NCI-H2107 (cell line): ENCODE measurements at places on chromosomes 7 and 10.

GRCh38 chr7:139582671-139583155, 59.2 kb downstream of the CLEC2L start:
- DNase-seq = no peak

DNA sequence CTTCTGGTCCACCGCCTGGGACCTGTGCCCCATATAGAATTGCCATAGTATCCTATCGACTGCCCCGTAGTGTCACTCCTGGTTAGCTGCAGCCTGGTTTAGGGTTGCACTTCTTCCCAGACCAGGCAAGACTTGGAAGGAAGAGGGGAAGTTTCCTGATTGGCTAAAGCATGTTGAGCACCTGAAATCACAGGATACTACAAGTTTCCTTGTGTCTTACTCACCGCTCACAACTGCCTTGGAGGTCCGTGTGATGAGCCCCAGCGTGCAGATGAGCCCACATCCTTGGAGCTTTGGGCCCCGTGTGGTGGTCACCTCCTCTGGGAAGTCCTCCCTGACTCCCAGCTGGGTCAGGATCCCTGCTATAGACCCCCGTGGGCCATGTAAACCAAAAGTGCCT, 73.9 kb upstream of the GTF2I start:
- DNase-seq = no peak

GRCh38 chr10:115830265-115830970, 442.6 kb downstream of the GFRA1 start:
- DNase-seq = no peak

- no peak for DNase-seq
These were observed 957.0 kb upstream of the LRRTM3 start for GRCh38 chr10:65968871-65969270.

GRCh38 chr10:112526139-112526538, 79.1 kb downstream of the VTI1A start:
- no peak for DNase-seq

GRCh38 chr10:122707535-122707934, 7.9 kb upstream of the C10orf120 start:
- DNase-seq = no peak

DNA sequence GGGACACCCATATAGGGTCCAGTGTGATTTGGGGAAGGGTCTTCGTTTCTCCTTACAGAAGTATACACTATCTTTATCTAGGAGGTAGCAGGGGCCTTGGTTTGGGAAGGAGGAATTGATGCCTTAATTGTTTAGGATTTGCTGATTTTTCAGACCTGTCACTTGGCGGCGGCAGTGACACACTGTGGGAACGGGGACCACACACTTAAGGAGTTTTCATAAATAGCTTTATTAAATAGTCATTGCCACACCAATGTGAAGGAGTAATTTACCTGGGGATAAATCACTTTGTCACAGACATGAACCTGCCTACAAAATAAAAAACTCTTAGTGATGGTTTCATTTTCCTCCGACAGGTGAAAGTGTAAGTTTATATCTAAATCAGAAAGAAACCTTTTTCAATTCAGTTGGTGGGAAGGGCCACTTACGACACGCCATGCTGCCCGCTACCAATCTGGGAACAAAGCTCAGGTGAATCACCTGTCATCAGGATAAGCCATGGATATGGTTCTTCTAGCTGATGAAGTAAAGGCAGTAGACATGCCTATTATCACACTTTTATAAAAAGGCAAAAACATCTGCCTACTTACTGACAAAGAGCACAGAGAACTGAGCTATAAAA, 12.3 kb upstream of the ENO4 start:
- peak; percentile 15 for DNase-seq

GRCh38 chr7:121002048-121002756, 13.7 kb downstream of the CPED1 start:
- no peak for DNase-seq

DNA sequence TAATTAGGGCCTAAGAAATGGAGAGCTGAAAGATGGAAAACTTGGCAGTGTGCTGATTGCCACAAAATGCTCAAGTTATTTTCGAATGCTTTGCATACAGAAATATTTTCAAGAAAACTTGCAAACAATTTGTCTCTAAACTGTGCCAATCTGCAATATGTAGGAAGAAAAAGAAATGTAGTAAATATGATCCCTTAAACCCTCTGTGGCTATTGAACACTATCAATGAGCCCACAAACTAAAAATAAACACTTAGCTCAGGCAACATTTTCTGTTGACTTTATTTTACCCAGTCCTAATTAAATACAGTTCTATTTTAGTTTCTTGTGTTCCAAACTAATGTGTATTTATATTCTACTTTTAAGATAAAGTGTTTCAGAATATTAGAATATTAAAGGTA, 342.1 kb downstream of the SEMA3D start:
- no peak for DNase-seq

DNA sequence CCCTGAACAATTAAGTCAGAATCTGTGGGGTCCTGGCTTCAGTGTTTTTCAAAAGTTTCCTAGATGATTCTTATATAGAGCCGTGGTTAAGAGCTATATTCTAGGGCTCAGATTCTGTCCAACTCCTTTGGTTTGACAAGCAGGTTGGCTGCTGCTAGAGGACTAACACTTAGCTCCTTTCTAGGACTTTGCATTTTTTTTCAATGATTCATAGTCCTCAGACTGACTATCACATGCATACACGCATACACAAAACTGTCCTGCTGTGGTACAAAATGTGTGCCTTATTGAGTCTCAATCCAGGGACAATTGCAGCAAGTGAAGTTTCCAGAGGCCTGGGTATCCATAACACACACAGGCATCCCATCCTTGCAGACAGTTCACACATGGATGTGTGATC, 392.0 kb downstream of the NRG3 start:
- no peak for DNase-seq

GRCh38 chr10:24251547-24251946, 42.6 kb downstream of the KIAA1217 start:
- no peak for DNase-seq

- DNase-seq = no peak
These were observed 742.0 kb upstream of the IGFBP3 start for GRCh38 chr7:46663025-46663424.

DNA sequence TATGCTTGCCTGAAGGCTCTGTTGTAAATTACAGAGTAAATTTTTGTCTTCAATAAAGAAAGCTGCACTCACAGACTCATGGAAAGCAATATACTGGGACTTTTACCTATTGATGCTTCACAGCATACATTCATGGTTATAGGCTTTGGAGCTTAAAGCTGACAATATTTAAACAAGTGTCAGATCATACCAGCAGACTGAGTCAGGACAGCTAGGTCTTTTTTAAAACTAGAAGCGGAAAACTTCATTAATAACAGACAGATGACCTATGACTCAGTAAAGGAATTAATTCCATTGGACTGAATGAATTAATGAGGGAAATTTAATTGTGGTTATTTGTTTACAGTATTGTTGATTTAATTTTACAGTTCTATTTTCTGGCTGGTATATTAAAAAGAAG, 165.8 kb upstream of the DGKB start:
- DNase-seq = no peak

DNA sequence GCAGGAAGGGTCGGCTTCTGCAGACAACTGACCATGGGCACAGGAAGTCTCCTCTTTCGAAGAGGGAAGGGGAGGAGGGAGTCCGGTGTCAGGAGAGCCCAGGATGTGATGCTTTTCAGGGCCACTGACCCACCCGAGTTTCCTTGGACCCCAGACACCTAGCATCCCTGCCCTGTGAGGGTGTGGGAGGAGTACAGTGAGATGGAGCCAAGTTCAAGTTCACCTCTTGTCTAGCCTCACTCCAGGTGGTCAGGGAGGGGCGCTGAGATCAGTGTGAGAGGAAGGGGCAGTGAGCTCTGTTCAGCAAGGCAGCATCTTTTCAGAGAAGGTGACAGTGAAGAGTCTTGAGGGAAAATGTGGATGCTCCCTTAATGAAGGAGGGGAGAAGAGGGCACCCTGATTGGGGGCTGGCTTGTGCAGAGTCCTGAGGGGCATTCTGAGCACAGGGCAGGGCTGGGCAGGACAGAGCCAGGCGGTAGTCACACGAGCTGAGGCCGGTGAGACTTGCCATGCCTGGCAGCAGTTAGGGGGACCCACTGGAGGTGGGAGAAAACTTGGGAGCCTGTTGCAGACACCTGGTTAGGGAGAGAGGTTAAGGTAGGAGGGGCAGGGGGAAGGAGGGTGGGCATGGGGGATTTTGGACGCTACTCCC, 49.7 kb downstream of the ADCY1 start:
- no peak for DNase-seq

DNA sequence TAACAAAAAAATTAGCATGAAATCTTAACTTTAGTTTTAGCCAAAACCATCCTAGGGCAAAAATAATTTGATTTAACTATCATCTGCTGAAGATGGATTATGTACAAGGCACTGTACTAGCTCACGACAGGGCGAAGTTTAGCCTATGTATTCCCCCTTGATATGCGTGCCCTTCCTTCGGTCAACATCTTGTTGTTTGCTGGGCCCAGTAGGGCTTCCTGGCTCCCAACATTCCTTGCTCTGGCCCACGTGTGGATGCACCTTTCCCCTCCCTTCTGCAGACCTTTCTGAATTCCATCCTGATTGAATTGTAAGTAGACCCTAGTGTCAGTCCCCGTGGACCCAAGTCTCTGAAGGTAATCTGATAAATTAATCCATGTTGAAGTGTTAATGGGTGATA, 212.0 kb downstream of the RELN start:
- no peak for DNase-seq

- no peak for DNase-seq
These were observed 14.9 kb downstream of the MINPP1 start for GRCh38 chr10:87519582-87519981.

GRCh38 chr7:119943942-119944600, 328.9 kb upstream of the KCND2 start:
- DNase-seq = no peak
